Foreskin melanocyte (primary cell): ENCODE measurements at places on chromosomes 13 and 19.

DNA sequence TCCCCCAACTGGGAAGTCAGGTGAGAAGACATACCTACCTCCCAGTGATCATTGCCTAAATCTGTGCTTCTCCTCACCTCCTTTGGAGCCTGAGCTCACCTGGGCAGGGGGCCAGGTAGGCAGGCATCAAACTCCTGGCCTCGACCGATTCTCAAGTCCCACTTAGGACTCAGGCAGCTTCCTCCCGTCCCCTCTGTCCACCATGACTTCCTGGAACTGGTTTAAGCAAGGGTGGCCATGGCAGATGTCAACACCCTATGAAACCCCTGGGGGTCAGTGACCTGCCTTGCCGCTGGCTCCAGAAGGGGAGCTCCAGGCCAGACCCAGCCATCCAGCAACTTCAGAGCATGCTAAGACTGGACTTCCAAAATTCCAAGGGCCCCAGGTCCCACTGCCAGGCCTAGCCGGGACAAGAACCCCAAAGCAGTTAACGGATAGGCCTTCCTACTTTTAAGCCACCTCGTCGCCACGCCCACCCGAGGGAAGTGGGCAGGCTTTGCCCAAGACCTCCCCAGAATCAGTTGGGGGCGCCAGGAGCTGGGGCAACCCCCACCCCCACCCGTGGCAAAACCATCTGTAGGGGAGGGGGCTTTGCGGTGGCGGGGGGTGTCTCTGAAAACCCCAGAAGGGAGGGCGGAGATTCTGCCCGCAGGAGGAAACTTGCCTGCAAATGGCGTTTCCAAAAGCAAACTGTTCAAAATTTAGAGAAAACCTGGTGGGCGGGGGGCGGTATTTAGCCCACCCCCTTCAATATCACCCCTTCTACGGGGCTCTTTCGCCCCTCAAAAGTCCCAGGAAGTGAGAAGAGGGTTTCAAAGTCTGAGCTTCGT lies 657 bp downstream of the PLIN3 start:
- no peak for DNase-seq

GRCh38 chr19:29482855-29483640 lies 42.7 kb upstream of the VSTM2B start:
- DNase-seq: no peak

DNA sequence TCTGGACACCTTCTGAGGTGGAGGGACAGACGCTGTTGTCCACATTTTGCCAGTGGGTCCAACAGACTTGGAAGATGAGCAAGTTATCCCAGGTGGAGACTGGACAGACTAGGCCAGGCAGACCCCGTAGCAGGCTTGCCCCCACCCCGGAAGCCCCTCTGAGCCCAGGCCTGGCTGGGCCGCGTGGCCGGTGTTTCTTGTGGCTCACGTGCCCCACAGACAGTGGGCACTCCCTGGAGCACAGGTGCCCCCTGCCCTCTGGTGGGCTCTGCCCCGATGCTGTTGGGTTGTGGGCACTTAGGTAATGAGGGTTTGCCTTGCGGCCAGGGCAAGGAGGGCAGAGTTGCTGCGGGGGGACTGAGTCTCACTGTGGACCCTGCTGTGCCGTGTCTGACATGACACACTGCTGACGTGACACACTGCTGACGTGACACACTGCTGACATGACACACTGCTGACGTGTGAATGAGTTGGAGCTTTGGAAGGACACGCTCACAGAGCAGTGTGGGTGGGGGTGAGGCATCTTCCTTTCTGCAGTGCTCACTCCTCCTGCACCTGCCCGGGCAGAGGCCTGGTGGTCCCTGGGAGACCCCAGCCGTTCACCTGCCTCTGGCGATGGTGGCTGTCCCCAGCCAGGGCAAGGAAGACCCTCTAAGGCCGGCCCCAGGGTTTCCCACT lies 25.1 kb downstream of the DOT1L start:
- DNase-seq: no peak

DNA sequence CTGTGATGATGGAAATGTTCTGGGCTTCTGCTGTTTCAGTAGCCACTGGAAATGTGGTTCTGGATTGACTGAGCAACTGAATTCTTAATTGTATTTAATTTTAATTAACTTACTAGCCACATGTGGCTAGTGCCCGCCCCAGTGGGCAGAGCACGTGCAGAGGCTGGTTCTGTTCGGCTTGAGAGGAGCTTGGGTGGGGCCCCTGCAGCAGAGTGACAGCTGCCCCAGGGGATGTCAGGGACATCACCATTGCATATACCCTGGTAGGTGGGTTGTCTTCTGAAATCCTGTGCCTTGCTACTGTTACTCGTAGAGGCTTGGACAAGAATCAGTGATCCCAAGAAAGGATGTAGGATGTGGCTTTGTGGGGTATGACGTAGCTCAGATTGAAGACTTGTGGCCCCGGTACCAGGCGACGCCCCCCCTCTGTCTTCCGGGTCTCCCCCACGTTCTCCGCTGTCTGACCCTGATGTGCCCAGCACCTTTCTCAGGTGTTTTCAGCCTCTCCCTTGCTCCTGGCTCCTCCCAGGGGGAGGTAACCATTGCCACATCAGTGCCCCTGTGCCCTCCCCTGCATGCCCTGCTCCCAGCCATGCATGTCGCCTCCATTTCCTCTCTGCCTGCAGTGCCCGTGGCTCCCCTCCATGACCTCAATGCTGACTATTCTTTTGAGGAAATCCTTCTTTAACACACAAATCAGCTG lies 102.6 kb upstream of the RNF113B start:
- no peak for DNase-seq

DNA sequence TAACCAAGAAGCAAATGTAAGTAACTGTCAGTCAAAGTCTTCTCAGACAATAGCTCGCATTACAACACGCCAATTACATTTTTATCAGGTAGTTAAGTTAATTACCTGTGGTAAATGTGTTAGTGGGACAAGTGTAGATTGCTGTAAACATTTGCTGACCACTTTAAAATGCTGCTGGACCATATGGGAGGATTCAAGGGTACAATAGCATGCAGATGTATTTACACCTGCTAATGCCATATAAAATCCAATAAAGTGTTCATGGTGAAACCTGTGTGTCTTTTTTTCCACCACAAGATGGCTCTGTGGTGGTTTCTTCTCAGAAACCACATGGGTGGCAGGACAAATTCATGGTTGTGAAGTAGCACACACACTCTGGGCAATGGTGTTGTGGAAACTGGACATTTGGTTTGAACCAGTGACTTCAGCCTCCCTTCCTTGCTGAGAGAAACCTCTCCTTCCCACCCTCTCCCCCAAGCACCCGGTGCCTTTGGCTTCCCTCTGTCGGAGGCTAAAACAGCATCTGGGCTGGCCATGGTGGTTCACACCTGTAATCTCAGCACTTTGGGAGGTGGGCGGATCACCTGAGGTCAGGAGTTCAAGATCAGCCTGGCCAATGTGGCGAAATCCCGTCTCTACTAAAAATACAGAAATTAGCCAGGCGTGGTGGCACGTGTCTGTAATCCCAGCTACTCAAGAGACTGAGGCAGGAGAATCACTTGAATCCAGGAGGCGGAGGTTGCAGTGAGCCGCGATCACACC lies 18.1 kb upstream of the GTF3A start:
- DNase-seq: no peak

- DNase-seq: no peak
Observed at GRCh38 chr19:1153891-1154730, 20.0 kb downstream of the SBNO2 start.

GRCh38 chr13:99446242-99446641 lies 55.0 kb upstream of the TM9SF2 start:
- no peak for DNase-seq

- DNase-seq: no peak
Observed at GRCh38 chr19:49362929-49363267, 682 bp upstream of the TEAD2 start.

- peak; percentile 72 for DNase-seq
Observed at GRCh38 chr13:79775830-79776229, 294.9 kb downstream of the NDFIP2 start.

GRCh38 chr19:34461375-34462100 lies 20.0 kb upstream of the WTIP start:
- DNase-seq: no peak

DNA sequence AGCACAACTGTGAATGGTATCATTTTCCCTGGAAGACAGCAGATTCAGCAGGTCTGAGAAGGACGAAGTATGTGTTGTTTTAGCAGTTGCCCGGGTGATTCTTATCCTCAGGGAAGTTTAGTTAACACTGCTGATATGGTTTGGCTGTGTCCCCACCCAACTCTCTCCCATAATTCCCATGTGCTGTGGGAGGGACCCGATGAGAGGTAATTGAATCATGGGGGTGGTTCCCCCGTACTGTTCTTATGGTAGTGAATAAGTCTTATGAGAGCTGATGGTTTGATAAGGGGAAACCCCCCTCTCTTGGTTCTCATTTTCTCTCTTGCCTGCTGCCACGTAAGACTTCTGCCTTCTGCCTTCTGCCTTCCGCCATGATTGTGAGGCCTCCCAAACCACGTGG lies 81.0 kb upstream of the UBAC2 start:
- DNase-seq: no peak

DNA sequence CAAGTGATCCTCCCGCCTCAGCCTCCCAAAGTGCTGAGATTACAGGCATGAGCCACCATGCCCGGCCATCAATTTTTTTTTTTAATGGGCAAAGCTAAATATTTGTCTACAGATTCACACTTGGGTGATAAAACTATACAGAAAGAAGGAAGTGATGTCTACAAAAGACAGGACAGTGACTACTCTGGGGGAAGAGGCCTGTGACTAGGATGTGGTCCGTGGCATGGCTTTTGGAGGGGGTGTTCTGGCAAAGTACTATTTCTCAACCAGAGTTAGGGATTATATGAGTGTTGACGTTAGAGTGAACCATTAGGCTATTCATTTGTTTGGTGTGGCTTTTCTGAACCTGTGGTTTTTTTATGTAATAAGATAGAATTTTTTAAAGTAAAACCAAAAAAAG lies 42.7 kb downstream of the INSR start:
- DNase-seq: no peak

DNA sequence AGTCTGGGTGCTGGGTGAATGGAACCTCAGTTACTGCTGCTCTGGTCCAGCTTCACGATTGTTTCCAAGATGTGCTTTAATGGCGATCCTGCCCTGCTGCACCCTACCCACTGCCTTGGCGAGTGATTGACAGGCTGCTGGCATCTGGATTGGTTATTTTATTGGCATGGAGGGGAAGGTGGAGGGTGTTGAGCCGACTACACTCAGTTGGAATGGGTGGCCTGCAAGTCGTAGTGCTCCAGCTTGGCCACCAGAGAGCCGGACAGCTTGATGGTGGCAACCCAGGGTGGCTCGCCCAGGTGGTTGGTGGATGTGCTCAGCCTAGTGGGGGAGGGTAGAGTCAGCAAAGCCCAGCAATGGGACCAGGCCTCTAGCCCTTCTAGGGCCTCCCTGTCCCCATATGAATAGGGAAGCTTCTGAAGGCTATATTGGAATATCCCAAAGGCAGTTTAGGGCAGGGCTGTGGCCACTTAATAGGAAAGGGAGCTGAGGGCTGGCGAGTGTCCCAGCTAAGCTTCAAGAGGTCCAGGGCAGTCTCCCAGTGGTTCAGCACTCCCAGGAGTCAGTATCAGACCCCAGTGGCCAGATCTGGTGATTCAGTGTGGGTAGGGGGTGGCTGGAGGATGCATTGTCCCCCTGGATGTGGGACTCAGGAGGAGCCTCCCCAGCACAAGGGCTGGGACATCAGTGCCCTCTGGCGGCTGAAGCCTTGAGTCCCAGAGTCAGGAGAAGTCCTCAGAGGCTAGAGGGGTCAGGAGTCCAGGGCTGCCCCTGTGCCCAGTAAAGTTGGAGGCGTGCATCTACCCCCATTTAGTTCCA lies 3.4 kb downstream of the GGN start:
- DNase-seq: no peak

GRCh38 chr19:3302755-3303154 lies 63.6 kb upstream of the NFIC start:
- no peak for DNase-seq

GRCh38 chr19:15669891-15670290 lies 3.0 kb upstream of the CYP4F12 start:
- no peak for DNase-seq
